ENCODE measurements at places on chromosomes 2 and 18.

- DNase-seq, result no peak
Measured at GRCh38 chr2:190355968-190356644, 12.7 kb downstream of the INPP1 start.

GRCh38 chr2:225002656-225003045 lies 39.6 kb downstream of the DOCK10 start:
- DNase-seq, result no peak

DNA sequence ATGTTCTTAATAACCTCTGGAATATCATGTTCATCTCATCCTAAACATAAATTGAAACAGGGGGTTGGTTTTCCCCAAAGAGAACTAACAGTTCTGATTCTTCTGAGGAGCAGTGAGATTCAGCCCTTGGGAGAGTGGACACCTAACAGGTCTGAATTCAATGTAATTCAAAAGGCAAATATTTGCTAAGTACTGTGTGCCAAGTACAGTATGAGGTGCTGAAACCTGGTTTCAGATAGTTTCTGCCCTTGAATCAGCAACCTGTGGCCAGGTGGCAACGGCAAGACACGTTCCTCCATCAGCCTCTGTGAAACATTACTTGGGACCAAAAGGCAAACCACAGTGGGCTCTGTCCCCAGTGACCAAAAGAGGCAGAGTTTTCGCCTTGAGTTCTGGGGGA lies 1.3 kb downstream of the LRRC30 start:
- no peak for DNase-seq

GRCh38 chr2:16386031-16386430 lies 279.6 kb downstream of the CYRIA start:
- DNase-seq, result no peak

GRCh38 chr2:211390536-211391188 lies 834.3 kb downstream of the CPS1 start:
- DNase-seq, result no peak

- DNase-seq, result no peak
Measured at GRCh38 chr2:179454443-179455171, 190.0 kb upstream of the SESTD1 start.

- peak; percentile 17 for DNase-seq
Measured at GRCh38 chr2:233922471-233922870, 5.3 kb downstream of the TRPM8 start.

GRCh38 chr18:9827793-9828505 lies 57.8 kb upstream of the TXNDC2 start:
- DNase-seq, result no peak

DNA sequence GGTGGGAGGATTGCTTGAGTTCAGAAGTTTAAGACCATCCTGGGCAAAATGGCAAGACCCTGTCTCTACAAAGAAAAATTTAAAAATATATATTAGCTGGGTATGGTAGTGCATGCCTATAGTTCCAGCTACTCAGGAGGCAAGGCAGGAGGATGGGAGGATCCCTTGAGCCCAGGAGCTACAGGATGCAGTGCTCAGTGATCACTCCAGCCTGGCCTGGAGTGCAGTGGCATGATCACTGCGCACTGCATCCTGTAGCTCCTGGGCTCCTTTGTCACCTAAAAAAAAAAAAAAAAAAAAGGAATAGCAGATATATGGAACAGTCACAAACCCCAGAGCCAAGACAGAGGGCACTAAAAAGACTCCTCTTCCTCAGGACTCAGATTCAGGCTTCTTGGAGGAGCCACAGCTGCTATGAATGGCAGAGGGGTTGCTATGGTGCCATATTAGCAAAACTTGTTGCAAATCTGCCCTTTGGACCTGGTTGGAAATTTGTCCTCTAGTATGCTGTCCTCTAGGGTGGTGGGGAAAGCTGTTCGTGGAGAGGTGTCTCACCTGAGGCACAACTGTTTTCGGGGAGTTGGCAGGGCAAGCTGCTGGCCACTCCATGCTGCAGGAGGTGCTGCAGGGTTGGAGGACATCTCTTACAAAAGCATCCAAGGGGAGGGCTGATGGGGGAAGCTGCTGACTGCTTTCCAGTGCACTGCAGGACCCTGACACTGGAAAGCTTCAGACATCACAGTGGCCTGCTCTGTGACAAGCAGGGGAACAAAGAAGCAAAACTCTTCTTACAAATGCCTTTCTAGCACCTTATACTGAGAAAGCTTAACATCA lies 22.7 kb downstream of the CYP20A1 start:
- DNase-seq, result no peak

- DNase-seq, result peak; percentile 18
Measured at GRCh38 chr2:96985181-96985945, 1.0 kb downstream of the FAM178B start.

GRCh38 chr2:28589746-28590463 lies 94.0 kb downstream of the PLB1 start:
- DNase-seq, result no peak

GRCh38 chr2:191013932-191014652 lies at the start of gene STAT1:
Gene STAT1 (minus strand): TSS chr2:191014171. CDS start chr2:191010003, 4,168 bp downstream.
- DNase-seq, result peak; percentile 70

DNA sequence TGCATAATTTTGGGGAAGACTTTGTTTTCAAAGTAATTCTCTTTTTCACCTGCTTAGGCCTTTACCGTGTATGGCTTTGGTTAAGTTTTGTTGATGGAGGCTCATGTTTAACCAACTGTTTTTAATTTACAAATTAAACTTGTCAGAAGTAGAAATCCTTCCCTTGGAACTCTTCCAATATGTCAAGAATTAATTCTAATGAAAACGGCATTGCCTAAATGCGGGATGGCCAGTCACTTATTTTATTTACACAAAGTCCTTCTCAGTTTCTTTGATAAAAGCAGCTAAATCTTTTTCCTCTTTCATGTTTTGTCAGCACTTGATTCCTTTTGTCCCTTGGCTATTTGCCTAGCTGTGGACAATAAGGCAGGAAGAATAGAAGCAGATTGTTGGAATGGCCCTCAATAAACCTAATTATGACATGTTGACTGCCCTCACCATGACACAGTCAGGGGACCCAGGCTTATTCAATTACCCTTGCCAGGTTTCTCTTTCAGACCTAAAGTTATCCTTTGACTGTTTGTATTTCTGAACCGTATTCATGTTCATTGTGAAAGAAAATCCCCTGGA lies 26.3 kb downstream of the PAX3 start:
- DNase-seq, result no peak

DNA sequence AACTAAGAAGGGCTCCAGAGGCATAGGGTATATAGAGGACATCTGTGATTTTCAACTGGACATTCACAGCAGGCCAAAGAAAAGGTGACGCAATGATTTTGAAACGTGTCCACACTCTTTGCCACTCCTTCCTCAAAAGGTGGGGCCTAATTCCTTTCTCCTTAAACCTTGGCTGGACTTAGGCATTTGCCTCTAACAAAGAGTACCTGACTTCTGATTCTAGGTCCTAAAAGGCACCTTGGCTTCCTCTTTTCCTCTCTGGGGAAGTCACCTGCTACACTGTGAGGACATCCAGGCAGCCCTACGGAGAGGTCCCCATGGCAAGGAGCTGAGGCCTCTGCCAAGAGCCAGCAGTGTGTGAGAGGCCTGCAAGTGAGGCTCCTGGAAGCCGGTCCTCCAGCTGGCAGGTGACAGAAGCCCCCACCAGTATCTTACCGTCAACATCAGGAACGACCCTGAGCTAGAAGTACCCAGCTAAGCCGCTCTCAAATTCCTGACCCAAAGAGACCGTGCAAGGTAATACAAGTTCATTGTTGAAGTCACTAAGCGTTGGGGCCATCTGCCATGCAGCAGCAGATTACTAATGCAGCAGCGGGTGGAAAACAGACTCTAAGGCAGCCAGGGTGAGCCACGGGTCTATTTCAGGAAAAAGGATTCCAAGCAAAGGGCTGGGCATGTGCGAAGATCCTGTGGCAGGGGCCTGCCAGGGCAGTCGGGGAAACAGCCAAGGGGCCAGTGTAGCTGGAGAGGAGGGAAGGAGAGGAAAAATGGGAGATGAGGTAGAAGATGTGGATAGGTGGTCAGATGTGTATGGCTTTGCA lies 7.4 kb upstream of the HES6 start:
- DNase-seq, result no peak

GRCh38 chr18:48228301-48228715 lies 180.9 kb downstream of the ZBTB7C start:
- DNase-seq, result no peak

DNA sequence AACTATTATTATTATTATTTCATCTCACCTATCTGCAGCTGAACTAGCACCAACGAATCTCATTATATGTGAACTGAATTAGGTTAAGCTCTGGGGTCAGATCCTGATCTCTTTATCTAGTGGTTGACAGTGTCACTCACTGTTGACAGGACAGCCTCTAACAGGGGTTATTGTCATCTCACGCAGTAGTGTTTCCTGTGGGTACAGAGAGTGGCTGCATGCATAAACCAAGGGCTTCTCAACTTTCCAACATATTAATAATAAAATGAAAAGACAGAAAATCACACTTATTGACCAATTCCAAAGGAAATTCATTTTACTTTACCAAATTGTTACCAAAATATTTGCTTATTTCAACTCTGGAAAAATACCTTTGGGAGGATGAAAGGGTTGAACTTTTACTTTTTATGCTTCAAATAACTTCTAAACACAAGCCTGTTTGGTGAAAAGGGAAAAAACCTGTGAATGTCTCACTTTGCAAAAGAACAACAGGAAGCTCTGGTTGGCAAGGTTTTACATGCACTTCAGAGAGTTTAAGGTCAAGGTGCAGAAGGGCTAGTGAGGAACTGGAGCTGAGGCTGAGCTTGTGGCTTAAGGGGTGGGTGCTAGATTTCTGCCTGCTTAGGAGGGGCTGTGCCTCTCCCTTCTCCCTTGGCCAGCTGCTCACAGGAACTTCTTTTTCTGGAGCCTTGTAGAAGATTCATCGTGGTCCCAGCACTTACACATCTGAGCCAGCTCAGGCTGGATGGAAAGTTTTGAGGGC lies 72.6 kb downstream of the CTAGE1 start:
- no peak for DNase-seq

GRCh38 chr2:120579916-120580685 lies 155.6 kb upstream of the GLI2 start:
- DNase-seq, result no peak

DNA sequence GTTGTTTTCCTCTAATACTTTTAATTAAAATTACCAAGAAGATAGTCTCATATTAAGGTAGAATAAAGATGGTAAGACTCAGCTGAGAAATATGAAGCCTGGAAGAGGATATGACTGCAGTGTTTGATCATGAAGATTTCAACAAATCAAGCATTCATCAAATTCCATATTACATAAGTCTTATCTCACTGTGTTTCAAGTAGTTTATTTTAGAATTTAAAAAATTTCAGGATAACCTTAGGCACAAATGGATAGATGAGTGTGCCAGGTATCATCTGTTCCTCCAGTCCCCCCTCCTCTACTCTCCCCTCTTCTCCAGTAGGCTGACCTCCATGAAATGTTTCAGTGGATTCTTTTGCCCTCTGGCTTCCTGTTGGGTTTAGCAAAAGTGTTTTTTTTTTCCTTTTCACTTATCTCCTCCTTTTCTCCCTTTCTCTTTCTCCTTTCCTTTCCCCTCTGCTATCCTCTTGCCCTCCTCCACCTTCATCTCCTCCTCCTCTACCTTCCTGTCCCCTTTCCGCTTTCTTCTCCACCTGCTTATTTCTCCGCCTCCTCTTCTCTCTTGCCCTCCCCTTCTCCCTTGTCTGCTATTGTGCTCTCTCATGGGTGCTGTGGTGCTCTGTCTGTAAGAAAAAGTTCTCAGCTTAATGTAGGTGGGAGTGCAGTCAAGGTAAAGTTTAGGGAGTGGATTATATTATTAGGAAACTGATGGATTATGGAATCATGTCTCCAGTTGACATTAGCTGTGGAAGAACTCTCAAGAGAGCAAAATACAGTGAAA lies 72.8 kb downstream of the ABI2 start:
- DNase-seq, result no peak

- peak; percentile 3 for DNase-seq
Measured at GRCh38 chr2:142104134-142104758, 26.6 kb downstream of the LRP1B start.

GRCh38 chr2:225398372-225398771 lies 1.1 kb upstream of the NYAP2 start:
- DNase-seq, result no peak

DNA sequence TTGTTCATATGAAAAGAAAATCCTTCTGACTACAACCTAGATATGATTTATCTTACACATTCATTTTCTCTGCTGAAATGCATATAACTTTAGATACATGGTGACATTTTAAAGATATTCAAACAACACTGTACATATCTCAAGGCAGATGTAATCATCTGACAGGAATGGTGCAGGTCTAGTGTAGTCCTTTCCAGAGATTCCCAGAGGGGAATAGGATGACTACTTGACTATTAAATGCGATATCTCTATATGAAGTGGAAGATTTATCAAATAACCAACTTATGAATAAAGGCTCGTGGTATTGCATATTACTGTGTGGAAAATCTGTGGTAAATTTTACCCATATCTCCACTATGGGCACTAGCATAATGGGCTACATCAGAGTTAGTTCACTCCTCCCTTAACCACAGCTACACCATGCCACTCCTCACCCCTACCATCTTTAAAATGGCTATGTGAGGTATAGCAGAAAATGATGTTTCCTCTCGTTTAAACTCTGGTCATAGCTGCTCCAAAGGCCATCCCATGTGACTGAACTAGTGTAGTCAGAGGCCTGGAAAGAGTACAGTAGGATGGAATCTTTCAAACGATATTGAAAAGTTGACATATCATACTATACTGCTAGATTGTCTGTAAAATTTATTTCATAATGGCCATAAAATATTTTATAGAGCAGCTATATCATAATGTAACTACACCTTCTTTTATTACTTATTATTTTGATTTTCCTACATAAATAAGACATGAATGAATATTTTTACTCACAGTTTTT lies 9.1 kb upstream of the ITPRID2 start:
- DNase-seq, result no peak

DNA sequence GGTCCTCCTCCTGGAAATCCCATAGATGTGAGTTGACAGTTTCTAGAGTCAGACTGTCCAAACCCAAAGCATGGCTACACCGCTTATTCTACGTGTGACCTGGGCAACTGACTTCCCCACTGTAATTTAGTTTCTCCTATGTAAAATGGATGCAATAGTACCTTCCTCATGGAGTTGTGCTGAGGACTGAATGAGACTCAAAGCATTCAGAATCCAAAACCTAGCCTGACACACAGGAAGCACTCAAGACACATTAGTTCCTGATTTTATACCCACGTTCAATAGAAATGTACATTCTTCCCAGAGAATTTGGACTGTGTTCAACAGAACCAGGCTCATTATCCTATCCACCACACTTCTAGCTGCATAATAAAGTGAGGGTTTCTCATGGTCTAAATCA lies 88.8 kb downstream of the STK39 start:
- no peak for DNase-seq

- no peak for DNase-seq
Measured at GRCh38 chr2:60493804-60494387, 59.6 kb downstream of the BCL11A start.
